CMK (cell line): ENCODE measurements at places on chromosomes 16 and 17.

- no peak for DNase-seq
These were observed 11.6 kb upstream of the CBX4 start for GRCh38 chr17:79850571-79851460.

DNA sequence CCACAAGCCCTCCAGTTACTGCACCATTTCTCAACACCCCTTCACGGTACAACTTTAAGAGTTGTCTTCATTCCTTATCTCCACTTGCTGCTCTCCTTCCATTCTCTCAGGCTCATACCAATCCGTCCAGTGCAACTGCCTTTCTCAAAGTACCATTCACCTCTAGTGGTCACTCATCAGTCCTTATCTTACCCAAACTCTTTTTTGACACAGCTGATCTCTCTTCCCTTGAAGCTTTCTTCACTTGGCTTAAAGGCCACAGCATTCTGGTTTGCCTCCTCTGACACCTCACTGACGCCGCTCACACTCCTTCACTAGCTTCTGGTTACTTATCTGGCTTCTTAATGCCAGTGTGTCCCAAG lies 24.9 kb downstream of the UBE2G1 start:
- no peak for DNase-seq

- no peak for DNase-seq
These were observed 11.1 kb downstream of the HIC1 start for GRCh38 chr17:2065949-2066400.

GRCh38 chr17:82414548-82415281 lies 3.4 kb upstream of the HEXD start:
- no peak for DNase-seq

DNA sequence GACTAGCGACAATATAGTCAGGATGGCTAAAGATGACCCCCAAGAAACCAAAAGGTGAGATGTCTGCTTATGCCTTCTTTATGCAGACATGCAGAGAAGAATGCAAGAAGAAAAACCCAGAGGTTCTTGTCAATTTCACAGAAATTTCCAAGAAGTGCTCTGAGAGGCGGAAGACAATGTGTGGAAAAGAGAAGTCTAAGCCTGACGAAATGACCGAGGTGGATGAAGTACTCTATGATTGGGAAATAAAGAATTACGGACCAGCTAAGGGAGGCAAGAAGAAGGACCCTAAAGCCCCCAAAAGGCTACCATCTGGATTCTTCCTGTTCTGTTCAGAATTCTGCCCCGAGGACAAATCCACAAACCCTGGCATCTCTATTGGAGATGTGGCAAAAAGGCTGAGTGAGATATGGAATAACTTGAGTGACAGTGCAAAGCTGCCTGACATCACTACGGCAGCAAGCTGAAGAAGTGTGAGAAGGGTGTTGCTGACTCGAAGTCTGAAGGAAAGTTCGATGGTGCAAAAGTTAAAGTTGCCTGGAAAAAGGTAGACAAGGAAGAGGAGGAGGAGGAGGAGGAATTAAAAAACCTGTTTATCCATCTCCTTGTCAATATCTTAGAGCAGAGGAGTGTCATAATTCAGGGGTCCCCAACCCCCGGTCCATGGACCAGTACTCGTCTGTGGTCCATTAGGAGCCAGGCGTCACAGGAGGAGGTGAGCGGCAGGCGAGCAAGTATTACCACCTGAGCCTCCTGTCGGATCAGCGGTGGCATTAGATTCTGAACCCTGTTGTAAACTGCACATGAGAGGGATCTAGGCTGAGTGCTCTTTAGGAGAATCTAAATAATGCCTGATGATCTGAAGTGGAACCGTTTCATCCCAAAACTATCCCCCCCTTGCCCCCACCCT lies 25.1 kb upstream of the ADGRG1 start:
- DNase-seq: no peak

DNA sequence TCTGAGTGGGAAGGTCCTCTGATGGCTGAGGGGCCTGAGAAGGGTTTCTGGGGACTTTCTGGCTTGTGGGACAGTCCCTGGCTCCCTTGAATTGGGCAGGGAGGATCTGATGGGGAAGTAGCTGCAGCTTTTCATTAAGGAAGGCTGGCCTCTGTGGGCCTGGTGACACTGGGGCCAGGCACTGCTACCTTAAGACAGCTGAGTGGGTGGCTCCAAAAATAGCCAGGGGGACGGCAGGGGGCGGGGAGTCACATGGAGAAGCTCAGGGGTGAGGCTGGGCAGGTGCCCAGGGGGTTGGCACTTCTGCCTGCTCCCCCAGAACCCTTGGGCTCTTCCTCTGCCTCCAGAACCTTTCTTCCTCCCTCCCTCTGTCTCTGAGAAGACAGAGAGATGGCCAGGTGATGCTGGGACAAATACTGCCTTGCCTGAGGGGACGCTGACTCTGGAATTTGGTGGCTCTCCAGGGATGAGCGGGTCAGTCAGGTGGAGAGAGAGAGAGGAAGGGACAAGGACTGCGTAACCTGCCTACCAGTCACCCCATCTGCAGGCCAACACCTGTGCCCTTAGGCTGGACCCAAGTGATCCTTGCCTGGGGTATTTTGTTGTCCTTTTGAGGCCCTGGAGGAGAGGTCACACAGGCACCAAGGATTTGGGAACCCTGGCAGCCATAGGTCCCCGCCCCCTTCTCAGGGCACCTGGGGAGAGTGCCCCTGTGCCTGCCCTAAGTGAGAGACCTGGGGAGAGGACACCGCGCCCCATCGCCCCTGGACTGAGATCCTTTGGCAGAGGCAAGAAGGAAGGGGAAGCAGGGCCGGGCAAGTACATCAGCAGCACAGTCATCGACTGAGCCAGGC lies 1.7 kb upstream of the SGCA start:
- DNase-seq: no peak

DNA sequence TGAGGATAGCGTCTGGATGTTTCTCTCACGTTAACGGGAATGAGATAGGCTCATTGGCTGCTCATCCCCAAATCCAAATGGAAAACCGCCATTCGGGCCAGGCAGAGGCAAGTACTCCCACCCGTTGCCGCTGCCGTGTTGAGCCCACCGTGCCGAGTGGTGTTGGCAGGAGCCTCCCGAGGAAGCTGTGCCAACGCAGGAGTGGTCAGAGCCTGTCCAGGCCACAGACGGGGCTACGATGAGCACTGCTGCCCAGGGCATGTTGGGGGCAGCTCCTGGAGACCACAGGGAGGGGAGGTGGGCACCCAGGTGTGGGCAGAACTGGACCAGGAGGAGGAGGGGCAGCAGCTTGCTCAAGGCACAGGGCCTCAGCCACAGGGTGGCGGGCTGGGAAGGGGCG lies 72.0 kb downstream of the KLHDC4 start:
- DNase-seq: no peak

DNA sequence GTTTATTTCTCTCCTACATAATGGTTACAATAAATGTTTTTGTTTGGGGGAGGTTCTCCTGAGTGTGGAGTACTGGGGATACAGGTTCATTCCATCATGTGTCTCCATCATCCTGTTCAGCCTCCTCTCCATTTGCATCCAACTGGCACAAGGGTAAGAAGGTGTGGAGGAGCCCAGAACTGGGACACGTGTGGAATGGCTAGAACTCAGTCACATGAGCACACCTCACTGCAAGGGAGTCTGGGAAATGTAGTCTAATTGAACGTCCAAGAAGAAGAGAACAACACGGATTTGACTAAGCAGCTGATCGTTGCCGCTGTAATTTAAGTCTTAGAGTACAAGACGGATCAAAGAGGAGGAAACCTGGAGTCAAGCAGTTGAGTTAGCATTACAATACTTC lies 6.1 kb downstream of the OR1A1 start:
- DNase-seq: no peak

DNA sequence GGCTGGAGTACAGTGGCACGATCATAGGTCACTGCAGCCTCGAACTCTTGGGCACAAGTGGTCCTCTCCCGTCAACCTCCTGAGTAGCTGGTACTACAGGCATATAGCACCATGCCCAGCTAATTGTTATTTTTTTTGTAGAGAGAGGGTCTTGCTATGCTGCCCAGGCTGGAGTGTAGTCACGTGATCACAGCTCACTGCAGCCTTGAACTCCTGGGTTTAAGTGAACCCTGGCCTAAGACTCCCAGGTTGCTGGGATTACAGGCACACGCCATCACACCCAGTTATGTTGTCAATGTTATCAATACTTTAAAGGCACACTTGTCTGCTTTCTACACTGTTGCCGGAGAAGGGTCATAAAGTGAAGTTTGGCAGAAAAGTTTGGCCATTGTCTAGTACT lies 22.0 kb upstream of the LASP1NB start:
- no peak for DNase-seq

GRCh38 chr17:69959283-69959682 lies 115.7 kb upstream of the KCNJ16 start:
- no peak for DNase-seq

DNA sequence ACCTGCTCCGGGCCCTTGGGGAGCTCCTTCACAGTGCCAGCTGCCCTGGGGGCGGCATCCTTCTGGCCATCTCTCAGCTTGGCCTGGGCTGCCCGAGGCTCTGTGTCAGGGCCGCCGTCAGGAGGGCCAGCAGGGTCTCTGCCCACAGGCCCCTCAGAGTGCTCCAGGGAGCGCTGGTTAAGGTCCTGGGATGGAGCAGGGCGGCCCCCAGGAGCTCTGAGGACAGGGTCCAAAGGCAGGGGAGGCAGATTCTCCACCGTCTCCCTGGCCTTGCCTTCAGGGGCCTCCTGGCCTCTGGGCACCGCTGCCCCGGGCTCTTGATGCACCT lies 7.2 kb downstream of the NDUFAF8 start:
- no peak for DNase-seq

- DNase-seq: no peak
These were observed 51.8 kb upstream of the JPH3 start for GRCh38 chr16:87550495-87550961.

GRCh38 chr16:75206749-75207451 lies at the start of gene CTRB2:
TSS of gene CTRB2 (minus strand) at chr16:75207161. CDS start at chr16:75207141, 20 bp downstream.
- no peak for DNase-seq

GRCh38 chr17:55440391-55440790 lies 18.8 kb upstream of the MMD start:
- no peak for DNase-seq

DNA sequence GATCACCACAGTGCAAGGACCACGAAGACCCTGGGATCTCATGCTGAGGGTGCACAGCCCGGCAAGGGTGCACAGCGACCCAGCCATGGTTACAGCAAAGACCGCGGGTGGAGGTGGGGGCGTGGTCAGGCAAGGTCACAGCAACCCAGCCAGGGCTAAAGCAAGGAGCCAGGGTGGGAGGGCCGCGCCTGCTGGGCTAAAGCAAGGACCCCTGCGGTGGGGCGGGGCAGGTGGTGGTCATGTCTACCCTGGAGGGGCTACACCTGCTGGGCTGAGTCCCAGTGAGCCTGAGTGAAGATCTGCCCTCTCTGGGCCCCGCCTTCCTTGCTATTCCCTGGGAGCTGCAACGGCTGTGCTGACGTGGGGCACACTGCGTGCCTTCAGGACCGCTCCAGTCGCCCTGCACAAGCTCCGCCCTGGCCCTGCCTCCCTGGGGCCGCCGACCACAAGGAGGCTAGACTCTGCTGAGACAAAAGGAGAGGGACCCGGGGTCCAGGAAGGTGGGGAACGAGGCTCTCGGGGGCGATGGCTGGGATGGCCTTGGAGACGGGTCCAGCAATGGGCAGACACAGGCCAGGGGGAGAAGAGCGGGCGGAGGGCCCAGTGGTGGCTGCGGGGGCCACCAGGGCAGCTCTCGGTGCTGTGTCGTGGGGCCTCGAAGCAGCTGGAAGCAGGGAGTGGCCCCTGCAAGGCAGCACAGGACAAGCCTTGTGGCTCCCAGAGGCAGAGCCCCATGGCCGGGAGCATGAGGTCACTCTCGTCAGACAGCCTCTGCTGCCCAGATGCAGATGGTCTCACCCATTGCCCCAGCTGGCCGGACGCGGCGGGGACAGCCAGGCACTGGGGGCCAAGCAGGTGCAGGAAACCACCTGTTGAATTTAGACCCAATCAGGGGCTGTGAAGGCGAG lies 52.8 kb downstream of the CBFA2T3 start:
- no peak for DNase-seq

- DNase-seq: no peak
These were observed 10.3 kb downstream of the HIC1 start for GRCh38 chr17:2064980-2065785.

DNA sequence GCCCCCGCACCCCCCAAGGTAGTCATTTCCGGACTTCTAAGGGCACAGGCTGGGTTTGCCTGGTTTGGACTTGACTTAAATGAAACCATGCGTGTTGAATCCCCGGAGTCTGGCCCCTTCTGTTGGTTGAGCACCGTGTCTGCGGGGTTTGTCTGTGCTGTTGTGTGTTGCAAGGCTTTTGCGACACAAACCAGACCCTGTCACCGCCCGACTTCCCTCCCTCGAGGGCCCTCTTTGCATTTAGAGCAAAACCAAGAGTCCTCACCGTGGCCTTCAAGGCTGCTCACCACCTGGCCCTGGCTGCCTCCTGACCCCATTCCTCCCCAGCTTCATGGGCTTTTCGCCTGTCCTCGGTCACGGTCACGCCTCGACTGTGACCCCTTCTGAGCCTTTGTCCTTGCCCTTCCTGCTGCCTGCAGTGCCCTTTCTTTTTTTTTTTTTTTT lies 7.4 kb downstream of the CRISPLD2 start:
- no peak for DNase-seq

DNA sequence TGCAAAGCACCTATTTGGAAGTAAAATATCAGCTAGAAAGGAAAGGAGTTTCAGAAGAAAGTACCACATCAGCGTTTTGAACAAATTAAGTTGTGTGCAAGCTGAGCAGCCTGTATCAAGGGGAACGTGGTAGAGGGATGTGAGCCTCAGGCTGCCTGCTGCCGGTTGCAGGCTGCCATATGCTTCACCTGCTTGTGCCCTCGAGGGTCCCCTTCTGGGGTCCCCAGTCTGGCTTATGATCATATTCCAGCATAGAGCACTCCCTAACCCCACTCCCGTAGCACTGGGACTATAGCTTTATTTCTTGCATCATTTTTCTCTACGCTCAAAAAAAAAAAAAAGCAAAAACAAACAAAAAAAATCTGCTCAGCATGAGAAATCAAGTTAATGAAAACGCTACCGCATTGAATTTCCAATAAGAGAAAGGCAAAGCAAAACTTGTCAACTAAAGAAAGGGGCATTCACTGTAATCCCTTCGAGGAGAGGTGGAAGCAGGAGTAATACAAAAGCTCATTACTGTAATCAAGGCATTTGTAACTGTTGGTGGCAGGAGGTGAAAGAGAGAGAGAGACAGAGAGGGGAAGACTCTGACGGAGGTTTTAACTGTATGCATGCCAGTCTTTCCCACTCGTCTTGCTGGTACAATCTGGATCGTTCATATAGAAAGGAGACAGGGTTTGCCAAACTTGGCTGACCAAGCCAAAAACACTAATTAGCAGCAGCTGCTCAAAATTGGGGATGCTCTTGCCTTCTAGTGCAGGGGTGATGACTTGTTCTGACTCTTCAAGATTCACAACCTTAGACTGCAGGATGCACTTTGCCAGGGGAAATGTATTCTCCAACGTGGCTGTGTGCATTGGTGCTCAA lies 258.2 kb upstream of the HSBP1 start:
- no peak for DNase-seq

- DNase-seq: no peak
These were observed 156.7 kb downstream of the ZNF423 start for GRCh38 chr16:49698931-49699840.

GRCh38 chr16:27642756-27643155 lies 92.8 kb downstream of the KATNIP start:
- no peak for DNase-seq

DNA sequence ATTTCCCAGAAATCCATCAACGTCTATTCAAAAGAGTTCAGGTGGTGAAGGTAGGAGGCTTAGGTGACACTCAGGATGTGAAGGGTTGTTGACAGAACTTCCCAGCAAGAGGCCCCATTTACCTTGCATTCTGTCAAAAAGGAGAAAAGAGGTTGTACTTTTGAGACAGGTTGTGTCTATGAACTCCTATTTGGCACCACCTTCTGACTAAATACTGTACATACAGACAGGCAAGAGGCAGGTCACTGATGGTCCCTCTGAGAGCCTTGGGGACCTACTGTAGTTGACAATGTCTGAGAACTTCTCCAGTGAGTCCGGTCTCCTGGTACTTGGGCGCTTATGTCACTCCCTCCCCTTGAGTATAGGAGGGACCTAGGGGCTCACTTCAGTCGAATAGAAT lies 479.3 kb upstream of the ZFHX3 start:
- no peak for DNase-seq
